CD4-positive, alpha-beta T cell (primary cell): ENCODE measurements at places on chromosomes 7 and 10.

GRCh38 chr7:28661826-28662595 lies 249.7 kb downstream of the CREB5 start:
- no peak for DNase-seq

DNA sequence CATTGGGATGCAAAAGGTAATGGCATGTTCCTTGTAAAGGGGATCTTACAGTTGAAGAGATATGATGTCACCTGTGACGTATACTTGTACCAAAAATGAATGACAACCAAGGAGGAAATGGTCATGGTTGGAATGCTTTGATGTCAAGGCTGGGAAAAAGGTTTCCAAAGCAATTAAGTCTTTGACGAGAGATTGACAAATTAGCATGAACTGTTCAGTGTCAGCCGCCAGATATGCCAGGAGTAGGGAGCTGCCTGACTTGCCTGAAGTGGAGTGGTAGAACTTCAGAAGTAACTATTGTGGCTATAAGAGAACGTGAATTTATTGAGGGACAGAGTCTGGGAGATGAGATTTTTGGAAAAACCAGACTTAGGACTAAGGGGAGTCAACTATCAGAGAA lies 88.1 kb downstream of the SEPTIN7 start:
- DNase-seq = no peak

DNA sequence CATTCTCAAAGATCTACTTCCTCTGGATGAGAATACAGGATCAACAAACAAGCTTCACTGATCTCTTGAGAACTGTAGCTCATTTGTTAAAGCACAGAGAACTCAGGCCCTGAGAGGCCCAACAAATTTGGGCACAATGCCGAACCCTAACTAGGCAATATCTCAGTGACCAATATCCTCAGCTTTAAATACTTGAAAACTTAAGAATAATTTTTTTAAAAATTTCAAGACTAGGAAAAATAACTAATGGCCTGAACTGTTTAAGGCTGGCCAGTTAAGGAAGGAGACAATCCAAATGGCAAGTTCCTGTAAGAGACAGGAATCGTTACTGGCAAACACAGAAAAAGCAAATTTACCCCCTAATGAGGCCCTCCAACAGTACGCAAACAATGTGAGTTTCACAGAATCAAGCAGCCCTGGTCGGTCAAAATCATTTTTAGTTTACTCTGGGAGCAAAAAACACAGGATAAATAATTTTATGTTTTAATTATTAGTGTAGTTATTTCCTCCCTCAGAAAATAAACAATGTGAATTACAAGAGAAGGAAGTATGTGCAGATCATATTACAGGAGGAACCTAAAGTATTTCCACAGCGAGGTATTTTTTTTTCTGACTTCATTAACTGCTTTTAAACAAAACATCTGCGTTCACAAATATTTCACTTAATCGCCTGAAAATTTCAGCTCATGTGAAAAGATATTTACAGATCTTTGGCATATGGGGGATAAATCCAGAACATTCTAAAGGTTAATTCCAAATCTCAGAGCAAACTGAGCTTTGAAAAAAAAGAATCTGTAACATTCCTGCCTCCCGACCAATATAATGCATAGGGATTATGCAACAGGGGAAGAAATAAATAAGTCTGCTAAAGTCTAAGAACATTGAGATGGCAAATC lies 39.5 kb downstream of the NT5C2 start:
- DNase-seq = no peak

DNA sequence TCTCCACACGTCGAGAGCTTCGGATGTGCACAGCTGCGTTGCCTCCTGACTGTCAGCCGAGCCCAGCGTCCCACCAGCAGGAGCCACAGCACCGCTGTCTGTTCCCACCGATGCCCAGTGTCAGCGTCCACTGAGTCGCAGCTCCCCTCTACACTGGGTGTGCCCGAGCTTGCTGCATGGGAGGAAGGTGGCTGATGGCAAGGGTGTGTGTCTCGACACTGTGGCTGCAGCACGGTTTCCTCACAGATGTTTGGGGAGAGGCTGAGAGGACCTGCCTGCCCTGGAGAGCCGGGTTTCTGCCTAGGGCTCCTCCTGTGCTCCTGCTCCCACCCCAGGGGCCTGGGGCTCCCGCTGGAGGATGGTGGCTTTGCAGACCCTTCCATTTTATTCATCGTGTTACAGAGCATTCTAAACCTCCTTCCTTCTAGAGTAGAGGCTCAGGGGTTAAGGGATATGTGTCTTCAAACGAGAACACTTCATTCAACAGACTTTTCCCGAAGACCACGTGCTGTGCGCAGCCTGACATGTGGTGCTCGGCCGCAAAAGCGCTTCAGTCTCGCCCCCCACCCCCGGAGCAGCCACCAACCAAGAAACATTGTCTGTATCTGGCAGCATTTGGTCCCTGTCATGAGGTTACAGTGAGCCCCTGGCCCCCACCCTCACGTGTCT lies 384.8 kb downstream of the DNAJB6 start:
- DNase-seq = no peak

DNA sequence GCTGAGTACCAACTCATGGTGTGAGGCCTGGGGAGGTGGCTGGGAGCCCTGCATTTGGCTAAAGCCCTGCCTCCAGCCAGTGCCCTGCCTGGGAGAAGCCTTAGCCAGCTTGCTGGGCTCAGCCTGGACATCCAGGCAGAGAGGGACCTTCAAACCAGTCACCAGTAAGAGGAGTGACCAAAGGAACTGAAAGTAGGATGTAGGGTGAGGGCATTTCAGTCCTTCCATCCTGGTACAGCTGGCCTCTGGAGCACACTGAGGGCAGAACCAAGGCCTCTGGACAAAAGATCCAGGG lies 124.8 kb downstream of the ADCY1 start:
- no peak for DNase-seq

DNA sequence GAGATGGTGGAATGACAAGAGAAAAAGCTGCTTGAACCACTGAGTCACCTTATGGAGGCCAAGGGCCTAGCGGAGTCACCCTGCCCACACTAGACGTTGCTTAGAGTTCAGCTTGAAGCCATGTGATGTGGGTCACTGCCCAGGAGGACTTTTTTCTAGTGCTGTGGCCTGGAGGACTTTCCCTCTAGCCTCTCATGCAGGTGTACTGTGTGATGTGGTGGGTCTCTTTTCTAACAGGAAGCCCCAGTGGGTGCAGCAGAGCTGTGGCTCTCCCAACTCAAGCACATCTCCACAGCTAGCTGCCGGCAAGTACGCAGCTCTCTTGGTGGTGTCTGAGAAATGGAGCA lies 13.6 kb downstream of the POR start:
- peak; percentile 28 for DNase-seq

DNA sequence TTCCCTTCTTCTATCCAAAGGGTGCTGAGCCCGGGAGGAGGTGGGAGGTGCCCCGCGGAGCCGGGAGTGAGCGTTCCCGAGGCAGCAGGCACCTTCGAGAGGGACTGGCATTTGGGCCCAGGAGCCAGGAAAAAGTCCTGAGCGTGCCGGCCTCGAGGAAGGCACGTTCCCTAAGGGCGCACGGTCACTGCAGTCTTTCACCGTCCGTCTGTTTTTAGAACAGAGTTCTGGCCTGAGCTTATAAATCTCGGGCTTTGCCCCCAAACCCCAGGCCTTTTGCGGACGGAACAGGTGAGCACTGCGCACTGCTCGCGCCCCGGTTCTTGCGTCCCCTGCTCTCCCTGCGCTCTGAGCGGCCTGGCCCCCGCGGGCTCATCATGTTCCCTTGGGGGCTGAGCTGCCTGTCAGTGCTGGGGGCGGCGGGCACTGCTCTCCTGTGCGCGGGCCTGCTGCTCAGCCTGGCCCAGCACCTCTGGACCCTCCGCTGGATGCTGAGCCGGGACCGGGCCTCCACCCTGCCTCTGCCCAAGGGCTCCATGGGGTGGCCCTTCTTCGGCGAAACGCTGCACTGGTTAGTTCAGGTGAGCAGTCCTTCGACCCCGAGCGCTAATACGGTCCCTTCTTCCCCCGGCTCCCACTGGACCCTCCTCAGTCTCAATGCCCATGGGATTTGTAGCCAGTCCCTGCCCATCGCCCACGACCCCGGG lies 442 bp downstream of the CYP26C1 start:
- no peak for DNase-seq

DNA sequence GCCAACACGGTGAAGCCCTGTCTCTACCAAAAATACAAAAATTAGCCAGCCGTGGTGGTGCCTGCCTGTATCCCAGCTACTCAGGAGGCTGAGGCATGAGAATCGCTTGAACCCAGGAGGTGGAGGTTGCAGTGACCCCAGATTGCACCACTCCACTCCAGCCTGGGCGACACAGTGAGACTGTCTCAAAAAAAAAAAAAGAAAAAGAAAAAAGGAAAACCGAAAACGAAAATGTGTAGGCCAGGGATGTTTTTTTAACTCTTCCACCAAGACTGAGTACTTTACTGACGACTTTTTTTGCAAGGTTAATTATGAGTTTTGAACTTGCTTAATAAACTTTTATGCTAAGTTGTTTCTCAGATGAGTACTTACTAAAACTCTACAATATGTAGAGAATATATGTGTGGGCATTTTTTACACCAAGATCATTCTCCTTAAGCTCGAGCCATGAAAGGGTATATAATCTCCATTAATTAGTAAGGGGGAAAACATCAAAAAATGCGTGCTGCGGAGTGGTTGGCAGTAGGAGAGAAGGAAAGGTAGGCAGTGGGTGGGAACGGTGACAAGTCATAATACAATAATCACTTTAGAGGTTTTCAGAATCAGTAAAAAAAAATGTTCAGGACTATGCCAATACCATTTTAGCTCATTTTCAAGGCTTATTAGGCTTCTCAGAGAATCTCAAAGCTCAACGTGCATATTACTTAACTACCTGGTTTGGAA lies 8.6 kb upstream of the ADRB1 start:
- DNase-seq = no peak

DNA sequence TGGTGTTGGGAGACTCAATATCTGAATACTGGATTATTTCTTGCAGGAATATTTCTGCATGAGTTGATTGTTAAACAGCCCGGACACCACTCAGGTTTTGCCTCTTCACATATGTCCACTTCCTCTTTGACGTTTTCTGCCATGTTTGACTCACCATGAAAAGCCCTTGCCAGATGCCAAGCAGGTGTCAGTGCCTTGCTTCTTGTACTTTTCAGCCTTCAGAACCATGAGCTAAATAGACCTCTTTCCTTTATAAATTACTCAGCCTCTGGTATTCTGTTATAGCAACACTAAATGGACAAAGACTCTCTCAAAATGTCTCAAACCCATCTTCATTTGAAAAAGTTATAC lies 24.7 kb upstream of the MACC1 start:
- no peak for DNase-seq

DNA sequence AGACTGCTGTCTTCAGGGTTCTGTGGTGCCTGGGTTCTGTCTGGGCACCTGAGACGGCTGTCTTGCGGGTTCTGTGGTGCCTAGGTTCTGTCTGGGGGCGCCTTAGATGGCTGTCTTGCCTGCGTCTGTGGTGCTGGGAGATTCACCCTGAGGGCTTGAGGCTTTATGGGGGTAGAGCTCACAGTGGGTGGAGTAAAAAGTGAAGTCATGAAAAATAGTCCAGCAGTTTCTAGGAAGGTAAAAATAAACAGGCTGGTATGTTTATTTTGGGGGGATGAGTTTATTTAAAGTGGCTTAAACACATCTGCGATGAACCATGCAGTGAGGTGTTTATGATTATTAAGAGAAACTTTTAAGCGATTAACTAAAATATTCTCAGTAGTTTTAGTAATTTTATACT lies 64.2 kb downstream of the NKX6-2 start:
- DNase-seq = no peak

- no peak for DNase-seq
These were observed 42.7 kb upstream of the PDGFA start for GRCh38 chr7:562374-562675.

GRCh38 chr10:12579954-12580858 lies 230.9 kb downstream of the CAMK1D start:
- DNase-seq = no peak

DNA sequence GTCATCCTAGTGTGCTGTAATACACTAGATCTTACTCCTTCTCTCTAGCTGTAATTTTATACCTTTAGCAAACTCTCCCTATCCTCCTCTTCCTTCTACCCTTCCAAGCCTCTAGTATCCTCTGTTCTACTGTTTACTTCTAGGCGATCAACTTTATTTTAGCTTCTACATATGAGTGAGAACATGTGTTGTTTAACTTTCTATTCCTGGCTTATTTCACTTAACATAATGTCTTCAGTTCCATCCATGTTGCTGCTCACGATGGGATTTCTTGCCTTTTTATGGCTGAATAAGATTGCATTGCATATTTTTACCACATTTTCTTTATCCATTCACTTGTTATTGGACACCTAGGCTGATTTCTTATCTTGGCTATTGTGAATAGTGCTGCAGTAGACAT lies 318.6 kb downstream of the MALRD1 start:
- DNase-seq = no peak

GRCh38 chr7:111043561-111043960 lies 47.4 kb upstream of the LRRN3 start:
- no peak for DNase-seq

GRCh38 chr7:1977876-1978441 lies 254.8 kb downstream of the MAD1L1 start:
- DNase-seq = no peak

GRCh38 chr10:113151190-113151666 lies 201.2 kb downstream of the TCF7L2 start:
- DNase-seq = no peak

DNA sequence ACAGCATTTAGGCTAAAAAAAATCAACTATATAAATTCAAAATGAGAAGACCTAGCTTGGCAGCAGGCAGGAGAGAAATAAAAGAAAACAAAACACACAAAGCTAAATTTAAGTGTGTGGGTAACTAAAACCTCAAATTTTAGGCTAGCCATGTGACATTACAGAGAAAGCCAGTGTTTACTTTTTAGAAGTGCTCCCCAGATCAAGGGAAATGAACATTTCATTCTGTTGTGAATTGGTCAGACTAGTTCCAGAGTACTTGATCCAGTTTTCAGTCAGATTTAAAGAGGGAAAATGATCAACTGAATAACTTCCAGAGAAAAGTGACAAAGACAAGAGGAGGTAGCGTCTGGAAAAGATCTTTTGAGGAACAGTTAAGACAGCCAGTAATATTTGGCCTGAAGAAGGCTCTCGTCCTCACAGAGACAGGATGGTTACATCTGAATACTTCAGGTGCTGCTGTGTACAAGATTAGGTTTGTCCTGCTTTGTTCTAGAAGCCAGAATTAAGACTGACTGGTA lies 563.4 kb downstream of the KCNMA1 start:
- DNase-seq = no peak

- DNase-seq = no peak
These were observed 295.2 kb downstream of the CAMK1D start for GRCh38 chr10:12644380-12645144.
